Hematopoietic multipotent progenitor cell treated with erythropoietin and hydrocortisone succinate and interleukin-3 and kit ligand, for 6 days (in vitro differentiated cells): ENCODE measurements at places on chromosomes 11 and 22.

- no peak for DNase-seq
Measured at GRCh38 chr11:73360743-73361369, 15.3 kb upstream of the RELT start.

DNA sequence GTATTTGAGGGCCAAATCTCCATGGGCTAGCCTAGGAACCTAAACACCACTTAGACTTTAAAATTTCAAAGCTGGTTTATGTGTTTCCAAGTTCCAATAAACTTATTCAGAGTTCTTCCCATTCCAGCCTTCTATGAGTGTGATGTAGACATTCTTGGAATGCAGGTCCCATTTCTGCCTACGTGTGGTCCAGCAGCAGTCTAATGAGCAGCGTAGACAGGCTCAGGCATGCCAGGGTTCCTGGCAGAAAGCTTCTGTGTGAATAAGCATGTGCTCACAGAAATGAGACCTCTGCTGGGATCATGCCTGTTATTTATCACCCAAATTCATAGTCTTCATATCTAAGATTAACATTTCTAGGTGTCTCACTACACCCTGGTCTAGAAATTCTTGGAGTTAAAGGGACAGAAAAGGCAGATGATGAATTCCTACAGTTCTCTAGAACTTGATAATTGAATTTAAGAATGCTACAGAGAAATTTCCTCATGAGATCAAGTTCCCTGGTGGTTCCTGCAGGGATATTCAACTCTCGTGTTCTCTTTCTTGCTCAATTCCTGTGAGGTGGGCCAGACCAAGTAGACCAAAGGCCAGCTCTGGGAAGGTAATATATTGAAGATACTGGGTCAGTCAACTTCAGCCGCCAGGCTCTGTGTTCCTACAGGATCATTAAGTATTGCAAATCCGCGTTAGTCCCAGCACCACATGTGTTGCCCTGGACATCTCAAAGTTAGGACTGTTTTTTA lies 17.6 kb downstream of the RNF185 start:
- DNase-seq: no peak

- no peak for DNase-seq
Measured at GRCh38 chr11:131297441-131297840, 73.0 kb upstream of the NTM start.

GRCh38 chr22:45804986-45805325 lies 133.3 kb downstream of the ATXN10 start:
- DNase-seq: peak; percentile 40

- DNase-seq: no peak
Measured at GRCh38 chr11:8811571-8811970, 99.4 kb upstream of the AKIP1 start.

DNA sequence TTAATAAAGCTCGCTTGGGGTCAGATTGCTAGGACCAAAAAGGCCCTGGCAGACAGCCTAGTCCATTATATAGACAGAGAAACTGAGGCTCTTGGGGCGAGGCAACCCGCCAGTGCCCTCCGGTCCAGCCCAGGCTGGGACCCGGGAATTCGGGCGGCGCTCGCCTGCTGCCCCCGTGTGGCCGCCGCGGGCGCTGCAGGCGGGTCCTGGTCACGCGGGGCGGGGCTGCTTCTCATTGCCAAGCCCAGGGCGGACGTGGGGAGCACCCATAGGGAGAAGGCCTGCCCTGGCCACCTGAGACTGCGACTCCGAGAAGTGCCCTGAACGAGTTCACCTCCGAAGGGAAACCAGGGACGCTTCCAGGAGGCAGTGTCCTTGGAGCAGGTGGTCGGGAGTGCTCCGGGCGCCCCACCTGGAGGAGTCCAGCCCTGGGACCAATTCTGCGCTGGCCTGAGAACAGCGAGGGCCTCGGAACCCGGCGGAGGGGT lies 36.0 kb upstream of the CSNK1E start:
- DNase-seq: peak; percentile 69
